ENCODE measurements at places on chromosomes 5 and 9. TPM values are rescaled to one million over a fixed set of nuclear protein-coding genes. Genes with fewer than 3 reads are reported as not detected.
A peak's percentile ranks its signal among the peaks of the same experiment; 100 is the strongest.

- no peak for DNase-seq
Observed at GRCh38 chr5:75234251-75234650, 2.4 kb downstream of the ANKRD31 start.

DNA sequence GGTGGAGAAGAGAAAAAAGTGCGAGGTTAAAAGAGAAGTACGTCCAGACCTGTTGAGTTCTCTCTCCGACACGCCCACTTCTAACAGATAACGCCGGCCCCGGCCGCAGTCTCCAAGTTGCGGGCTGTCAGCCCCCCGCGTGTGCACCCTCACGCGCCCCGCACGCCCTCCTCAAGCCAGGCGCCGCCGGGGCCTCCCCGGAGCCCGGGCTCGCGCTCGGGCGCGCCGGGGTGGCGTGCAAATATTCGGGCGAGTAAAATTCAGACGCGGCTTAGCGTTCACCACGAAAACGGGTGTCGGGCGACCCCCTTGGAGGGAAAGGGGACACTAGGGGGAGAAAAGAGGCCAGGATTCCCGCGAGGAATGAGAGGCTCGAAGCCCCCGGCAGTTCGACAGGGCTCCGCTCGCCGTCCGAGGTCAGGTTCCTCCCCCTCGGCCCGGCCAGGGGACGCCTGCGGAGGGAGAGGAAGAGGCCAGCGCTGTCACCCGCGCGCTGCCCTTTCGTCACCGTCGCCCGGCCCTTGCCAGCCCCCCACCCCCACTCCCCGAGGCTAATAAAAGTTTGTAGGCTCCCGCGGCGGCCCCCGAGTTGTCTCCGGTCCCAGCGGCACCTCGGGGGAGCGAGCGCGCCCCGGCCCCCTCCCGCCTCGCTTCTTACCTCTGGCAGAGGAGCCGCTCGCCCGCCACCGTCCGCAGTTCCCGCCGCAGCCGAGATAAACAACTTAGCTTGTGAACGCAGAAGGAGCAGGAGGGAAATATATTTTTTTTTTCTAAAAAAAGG is 743 bp downstream of the NR3C1 start:
- DNase-seq = peak; percentile 87

DNA sequence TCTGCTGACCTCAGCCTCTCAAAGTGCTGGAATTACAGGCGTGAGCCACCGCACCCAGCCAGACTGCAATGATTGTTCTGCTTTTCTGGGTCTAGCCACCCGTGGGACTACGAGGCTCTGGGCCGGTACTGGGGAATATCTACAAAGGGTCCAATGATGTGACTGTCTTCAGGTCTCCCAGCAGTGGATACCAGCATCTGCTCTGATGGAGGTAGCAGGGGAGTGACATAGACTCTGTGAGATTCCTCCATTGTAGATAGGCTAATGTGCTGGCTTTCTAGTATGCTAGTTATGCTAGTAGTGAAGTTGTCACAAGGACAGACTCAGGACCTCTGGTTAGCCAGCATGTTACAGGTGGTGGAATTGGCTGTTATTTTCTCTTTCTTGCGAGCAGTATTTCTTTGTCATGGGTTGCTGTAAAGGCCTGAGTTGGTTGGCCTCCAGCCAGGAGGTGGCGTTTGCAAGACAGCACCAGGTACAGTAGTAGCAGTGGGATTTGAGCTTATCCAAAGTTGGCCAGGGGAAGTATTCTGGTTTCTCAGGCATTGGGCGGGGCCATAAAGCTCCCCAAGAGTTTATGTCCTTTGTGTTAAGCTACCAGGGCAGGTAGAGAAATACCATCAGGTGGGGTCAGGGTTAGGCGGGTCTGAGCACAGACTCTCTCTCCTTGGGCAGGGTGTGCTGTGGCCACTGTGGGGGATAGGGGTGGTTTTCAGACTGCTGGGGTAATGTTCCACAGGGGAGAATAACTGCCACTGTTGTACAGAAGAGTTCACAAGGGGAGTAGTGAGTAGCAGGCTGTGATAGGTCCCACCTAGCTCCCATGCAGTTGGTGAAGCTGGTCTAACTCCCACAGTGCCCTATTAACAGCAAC is 105.2 kb downstream of the SGCD start:
- DNase-seq = no peak

- DNase-seq = no peak
Observed at GRCh38 chr9:4318326-4318725, 18.5 kb upstream of the GLIS3 start.

DNA sequence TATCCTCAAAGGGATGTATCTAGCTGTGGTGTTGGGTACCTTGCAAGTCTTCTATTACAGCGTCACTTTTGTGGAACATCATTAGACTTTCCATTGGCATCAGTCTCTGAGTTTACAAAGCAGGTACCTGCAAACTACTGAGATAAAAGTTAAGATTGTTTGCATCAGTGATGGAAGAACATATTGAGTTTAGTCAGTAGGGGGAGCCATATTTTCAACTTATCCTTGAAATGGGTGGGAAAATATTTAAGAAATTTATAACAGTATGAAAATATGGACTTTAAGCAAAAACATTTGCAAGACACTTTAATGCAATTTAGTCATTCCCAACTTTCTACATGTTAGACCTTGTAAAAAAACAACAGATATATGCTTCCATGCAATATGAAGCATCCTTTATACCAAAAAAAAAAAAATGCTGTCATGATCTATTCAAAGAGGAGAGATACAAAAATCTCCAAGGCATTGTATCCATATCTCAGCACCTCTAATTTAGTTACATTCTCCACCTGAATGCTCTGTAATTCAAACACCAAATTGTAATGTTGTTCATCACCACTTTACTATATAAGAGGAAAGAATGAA is 98.6 kb upstream of the ADAMTS19 start:
- DNase-seq = no peak

Gene KCNT1
- total RNA-seq = 2.6 TPM

Gene GPRIN1
- 0.41 TPM for total RNA-seq

DNA sequence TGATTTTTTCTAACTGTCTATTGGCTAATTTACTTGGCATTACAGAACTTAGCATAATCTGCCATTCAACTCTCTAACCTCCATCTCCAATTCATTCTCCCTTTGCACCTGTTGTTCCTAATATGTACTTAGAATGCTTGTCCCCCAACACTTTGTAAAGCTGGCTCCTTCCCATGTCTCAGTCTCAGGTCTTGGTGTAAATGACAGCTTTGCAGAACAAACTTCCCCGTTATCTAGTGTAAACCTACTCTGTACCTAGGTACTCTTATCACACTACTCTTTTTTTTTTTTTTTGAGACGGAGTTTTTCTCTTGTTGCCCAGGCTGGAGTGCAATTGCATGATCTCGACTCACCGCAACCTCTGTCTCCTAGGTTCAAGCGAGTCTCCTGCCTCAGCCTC is 77.2 kb upstream of the CTNNA1 start:
- no peak for DNase-seq

GRCh38 chr9:22433691-22434090 is 12.9 kb upstream of the DMRTA1 start:
- no peak for DNase-seq

GRCh38 chr5:91556-92263 is at the start of gene PLEKHG4B:
Gene PLEKHG4B (plus strand): TSS chr5:92168. CDS start chr5:92232, 64 bp downstream.
- no peak for DNase-seq

- DNase-seq = no peak
Observed at GRCh38 chr9:89528540-89528939, 30.6 kb upstream of the SEMA4D start.

- no peak for DNase-seq
Observed at GRCh38 chr9:9536523-9536922, 1076.3 kb downstream of the PTPRD start.

- DNase-seq = no peak
Observed at GRCh38 chr5:176639981-176640380, 7.3 kb upstream of the TSPAN17 start.

DNA sequence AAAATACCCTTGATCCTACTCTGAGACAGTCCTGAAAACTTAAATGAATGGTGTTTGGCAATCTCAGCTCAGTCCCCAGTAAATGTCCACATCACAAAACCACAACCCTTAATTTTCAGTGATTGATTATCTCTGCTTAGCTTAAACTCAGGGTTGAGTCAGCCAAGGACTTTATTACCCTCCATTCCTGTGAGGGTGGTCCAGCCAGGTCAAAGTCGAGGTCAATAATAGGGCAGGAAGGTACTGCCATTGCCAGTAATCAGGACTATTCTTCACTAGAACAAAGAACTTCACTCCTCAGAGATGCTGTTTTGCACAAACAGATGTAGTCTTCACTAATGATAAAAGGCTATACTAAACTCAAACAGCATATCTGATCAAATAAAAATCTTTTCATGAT is 499.4 kb downstream of the ISL1 start:
- no peak for DNase-seq

- no peak for DNase-seq
Observed at GRCh38 chr9:137042751-137043727, 2.9 kb downstream of the NPDC1 start.

Gene MEGF9
- total RNA-seq = 25.2 TPM

Gene SNCB
- total RNA-seq = not detected

DNA sequence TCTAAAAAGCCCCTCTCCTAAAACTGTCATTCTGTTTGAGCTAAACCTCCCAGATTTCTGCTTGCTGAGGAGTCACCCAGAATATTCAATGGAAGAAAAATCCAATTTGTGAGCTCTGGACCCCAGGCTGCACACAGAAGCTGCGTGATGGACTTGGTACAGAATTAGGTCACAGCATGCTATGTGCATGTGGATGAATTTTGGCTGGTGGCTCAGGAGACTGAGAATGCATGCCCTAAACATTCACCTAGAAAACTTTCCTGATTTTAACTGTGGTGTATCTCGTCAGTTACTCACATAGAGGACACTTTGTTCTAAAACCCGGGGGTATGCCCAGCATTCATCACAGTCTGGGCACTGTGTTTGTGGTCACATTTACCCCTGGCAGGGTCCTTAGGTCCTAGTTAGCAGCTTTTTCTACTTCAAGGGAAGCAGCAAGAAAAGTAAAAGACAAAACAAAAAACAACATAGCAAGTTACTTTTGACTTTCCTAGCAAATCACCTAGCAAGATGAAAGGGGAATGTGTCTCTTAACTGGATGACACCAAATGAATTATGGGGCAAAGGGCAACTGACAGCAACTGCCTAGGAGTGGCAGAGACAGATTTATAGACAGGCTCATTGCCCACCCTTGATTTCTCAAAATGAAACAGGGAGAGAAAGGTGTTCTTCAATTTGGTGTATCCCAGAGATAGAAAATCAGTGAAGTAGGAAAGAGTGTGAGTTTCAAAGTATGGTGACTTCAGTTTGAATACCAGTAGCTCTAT is 8.3 kb upstream of the SHROOM1 start:
- no peak for DNase-seq

DNA sequence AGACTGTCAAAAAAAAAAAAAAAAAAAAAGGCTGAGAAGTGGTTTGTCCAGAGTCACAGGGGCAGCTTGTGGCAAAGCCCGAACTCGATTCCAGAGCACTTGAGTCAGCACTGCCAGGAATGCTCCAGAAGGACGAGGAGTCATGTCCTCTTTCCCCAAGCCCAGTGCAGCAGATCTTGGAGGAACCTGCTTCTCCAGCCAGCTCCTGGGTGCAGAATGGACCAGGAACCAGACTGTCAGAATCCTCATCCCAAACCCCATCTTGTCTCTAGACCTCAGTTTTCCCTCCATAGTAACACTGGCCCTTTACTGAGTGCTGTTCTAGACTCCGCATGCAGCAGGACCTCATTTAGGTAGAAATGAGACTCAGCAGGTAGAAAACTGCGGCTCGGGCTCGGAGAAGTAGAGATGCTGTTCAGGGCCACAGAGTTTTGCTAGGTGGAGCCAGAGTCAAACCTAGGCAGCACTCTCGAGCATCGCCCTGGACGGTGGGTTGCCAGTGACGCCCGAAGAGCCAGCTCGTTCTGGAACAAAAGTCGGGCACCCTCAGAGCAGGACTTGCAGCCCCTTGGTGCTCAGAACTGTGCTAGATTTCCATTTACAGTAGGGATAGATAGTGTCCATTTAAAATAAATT is 15.4 kb downstream of the CD74 start:
- DNase-seq = no peak

Gene HAPLN1
- total RNA-seq = 0.19 TPM

DNA sequence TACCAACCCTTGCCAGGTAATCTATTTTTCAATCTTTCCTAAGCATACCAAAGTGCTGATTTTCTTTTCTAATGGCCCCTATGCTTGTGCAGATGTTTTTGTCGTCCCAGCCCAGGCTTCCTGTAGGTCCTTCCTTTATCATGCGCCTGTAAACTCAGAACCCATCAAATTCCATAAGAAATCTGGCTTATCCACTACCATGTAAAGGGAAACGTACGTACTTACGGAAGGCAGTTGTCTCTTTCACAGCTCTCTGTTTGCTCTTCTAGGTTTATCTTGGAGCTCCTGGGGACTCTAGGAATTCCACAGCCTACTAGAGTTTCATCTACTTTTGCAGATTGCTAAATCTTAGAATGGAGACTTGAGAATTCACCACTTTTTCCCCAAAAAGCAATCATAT is 9.0 kb downstream of the BRINP1 start:
- no peak for DNase-seq

DNA sequence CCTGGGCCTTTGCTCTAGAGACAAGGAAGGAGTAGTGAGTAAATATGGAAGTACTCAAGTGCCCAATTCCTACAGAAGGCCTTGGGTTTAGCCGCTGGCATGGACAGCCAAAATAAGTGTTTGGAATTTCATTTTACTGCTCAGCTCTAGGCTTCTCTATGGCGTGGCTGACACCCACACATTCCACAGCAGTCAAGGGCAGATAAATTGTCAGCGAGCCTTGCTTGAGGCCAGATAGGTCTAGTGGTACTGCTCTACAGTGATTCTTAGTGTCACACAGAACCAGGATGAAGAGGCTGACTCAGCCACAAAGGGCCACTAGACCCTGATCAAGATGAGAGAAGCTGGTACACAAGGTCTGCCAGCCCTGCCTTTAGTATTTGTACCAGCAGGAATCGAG is 111.0 kb upstream of the NFIB start:
- DNase-seq = peak; percentile 21

Gene PTGES
- 4.8 TPM for total RNA-seq

DNA sequence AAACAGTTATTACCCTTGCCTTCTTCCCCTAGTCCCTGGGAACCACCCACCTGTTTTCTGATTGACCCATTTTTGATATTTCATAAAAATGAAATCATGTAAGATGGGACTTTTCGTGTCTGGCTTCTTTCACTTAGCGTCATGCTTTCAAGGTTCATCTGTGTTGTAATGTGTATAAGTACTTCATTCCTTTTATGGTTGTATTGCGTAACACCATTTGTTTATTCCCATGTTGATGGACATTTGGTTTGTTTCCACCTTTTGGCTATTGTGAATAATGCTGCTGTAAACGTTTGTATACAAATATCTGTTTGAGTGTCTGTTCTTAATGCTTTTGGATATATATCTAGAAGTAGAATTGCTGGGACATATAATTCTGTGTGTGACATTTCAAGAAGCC is 650.1 kb upstream of the COX7C start:
- DNase-seq = no peak

Gene TSLP
- total RNA-seq = 6.0 TPM

DNA sequence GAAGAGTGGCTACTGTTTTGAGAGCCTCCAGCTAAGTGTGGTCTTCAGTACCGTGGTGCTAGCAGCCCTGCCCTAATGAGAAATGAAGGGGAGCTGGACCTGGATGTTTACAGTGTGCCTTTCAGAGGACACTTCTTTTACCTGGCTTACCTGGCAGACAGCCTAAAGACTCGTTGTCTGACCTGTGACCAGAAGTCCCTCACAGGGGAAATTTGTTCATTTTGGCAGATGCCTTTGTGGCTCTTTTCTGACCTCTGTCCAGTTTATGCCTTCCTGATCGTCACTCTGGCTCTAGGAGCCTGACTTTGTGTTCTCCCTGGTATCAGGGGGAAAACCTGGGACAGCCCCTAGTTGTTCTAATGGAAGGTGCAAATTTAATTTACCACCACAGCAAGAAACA is 475.1 kb downstream of the DMRTA1 start:
- no peak for DNase-seq

- no peak for DNase-seq
Observed at GRCh38 chr5:82396396-82396795, 118.2 kb upstream of the RPS23 start.

All from Right ventricle myocardium inferior (tissue), 1 donor.